NCI-H345 (cell line): ENCODE measurements at places on chromosomes 4 and X.

- DNase-seq: no peak
These were observed 89.8 kb downstream of the PDGFRA start for GRCh38 chr4:54318904-54319303.

- no peak for DNase-seq
These were observed 421.9 kb upstream of the TENM3 start for GRCh38 chr4:181821039-181822004.

DNA sequence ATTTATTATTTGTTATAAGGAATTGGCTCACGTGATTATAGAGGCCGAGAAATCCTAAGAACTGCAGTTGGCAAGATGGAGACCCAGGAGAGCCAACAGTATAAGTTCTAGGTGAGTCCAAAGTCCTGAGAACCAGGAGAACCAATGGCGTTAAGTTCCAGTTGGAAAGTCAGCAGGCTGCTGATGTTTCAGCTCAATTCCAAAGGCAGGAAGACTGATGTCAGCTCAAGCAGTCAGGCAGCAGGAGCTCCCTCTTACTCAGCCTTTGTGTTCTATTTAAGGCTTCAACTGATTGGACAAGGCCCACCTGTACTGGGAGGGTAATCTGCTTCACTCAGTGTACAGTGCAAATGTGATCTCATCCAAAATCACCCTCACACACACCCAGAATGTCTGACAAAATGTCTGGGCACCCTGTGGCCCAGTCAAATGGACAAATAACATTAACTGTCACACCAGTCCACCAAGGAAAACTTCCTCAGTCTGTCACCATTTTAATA is 30.8 kb upstream of the TBL1X start:
- DNase-seq: no peak

DNA sequence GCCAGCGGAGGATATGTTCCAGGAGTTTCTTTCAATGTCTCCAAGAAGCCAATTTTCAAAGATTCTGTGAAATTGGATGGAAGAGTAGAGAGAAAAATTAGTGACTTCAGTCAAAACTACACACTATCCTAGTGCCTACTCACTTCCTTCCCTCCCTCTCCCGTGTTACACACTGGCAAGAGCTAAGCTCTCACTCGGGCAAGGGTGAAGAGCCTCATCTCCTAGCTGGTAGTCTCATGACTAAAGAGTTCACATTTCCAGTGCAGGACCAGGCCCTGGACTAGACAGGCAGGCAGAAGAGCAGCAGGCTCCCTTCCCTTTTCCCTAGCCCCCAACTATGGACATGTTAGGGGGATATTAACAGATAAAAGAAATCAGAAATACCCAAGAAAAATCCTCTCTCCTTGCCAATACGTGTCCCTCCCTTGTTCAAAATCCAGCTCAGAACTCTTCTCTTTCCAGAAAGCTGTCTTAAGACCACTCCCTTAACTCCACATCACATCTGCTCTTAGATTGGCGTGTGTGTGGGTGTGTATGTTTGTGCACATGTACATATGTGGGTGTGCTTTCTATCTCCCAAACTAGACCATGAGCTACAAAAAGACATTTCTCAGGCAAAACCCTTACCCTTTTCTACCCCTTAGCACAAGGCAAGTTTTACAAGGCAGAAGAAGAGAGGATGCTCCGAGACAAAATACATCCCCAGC is 29.9 kb downstream of the ZDHHC9 start:
- no peak for DNase-seq

- DNase-seq: no peak
These were observed 31.8 kb upstream of the CWH43 start for GRCh38 chr4:48954314-48954713.

- no peak for DNase-seq
These were observed 83.7 kb upstream of the FAM9C start for GRCh38 chrX:13128104-13128503.

- DNase-seq: no peak
These were observed at the start of gene GABRE for GRCh38 chrX:151974336-151975227. GABRE (minus strand) TSS chrX:151974676; CDS start chrX:151974625, 51 bp downstream.

DNA sequence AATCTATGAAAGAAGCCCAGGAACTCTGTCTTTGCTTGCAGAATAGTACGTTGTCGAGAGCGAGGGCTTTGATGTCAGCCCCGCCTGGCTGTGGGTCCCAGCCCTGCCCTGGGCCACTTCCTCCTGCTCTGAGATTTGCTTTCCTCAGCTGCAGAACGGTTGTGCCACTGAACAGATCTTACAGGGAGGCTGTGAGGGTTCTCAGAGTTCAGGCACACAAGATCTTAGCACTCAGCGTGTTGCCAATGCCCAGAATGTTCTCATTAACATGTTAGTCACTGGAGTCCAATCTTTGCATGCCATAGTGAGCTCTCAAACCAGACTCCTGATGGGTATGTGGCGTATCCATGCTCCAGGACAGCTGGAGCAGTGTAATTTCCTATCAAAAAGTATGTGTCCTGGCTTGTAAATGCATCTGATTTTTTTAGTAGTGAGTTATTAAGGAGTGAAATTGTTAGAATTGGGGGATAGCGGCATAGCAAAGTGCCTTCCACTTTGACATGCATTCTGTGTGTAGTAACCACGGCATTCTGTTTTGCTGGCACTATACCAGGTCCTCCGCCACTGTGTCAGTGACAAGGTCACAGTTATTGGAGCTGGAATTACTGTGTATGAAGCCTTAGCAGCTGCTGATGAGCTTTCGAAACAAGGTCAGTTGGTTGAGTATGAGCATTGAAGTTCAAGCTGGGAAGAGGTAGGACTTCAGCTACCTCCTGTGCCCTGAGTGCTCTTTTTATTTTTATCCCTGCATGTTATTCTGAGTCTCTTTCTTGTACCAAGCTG is 31.6 kb downstream of the TKTL1 start:
- DNase-seq: no peak

DNA sequence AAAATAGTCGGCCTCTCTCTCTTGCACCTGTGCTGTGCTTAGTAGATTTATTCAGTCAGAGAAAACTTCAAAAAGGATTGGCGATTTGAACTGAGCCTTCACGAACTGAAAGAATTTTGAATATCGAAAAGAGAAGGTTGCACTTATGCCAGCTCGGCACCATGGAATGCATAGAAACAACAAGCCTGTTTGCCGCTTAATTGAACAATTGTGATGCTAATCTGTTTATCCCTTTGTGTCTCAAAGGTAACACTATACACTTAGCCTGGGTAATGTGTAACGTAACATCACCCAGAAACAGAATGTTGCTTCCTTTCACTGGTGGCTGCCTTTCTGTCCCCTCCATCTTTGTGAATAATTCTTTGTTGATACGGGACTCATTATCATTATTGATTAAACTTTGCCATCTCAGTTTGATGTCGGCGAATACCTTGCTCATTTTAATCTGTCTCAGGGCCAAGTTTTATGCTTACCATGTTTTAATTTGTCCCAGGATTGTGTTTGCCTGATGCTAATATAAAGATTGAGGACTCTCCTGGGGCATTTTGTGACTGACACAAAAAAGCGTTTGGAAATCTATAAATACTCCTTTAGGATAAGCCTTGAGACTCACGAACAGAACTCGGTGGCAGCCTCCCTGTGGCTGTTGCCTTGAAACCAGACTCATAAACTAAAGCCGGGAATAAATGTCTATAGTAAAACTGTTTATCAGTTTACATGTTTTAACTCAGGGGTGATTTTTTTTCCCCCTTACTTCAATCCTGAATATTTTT is 400.5 kb downstream of the RAPGEF2 start:
- DNase-seq: no peak

GRCh38 chr4:183285886-183286285 is 34.2 kb downstream of the CLDN22 start:
- DNase-seq: no peak

DNA sequence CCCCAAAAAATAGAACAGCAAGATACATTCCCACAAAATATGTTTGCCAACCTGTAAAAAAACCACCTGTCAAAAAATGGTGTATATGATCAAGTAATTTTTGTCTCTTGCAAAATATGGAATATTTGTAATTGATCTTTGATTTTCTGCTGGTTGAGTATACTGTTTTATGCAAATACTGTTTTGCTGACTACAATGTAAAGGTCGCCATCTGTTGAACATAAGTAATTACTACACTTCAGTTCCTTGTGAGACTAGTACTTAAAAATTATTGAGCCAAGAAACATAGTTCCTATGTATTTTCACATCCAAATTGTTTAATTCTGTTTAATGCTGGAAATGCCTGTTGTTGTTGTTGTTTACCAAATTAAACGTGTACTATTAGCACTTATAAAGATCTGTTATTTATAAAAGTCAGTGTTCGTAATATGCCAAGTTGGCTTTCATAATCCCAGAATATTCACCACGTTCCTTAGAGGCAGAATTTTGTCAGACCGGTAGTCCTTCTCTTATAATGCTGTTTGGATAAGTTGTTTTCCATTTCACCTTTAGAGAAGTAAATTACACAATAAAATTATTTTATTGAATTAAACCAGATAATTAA is 144.2 kb downstream of the PDLIM5 start:
- DNase-seq: peak; percentile 1

DNA sequence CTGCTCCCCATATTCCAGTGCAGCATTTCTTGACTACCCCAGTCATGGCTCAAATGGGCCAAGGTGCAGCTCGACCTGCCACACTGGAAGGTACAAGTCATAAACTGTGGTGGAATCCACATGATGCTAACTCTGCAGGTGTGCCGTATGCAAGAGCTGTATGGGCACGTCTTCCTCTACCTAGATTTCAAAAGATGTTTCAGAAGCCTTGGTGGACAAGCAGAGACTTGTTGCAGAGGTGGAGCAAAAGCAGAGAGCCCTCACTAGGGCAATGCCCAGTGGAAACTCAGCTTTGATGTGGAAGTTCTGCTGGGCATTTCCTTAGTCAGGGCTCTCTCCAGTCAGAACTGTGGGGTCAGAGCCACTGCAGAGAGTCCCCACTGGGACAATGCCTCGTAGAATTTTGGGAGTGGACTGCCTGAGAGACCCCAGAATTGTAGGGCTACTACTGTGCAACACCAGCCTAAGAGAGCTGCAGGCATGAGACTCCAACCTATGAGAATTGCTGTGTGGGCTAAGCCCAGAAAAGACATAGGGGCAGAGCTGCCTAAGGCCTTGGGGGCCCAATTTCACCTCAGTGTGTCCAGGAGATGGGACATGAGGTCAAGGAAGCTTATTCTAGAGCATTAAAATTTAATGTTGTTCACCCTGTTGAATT is 65.7 kb downstream of the BEX3 start:
- DNase-seq: no peak

DNA sequence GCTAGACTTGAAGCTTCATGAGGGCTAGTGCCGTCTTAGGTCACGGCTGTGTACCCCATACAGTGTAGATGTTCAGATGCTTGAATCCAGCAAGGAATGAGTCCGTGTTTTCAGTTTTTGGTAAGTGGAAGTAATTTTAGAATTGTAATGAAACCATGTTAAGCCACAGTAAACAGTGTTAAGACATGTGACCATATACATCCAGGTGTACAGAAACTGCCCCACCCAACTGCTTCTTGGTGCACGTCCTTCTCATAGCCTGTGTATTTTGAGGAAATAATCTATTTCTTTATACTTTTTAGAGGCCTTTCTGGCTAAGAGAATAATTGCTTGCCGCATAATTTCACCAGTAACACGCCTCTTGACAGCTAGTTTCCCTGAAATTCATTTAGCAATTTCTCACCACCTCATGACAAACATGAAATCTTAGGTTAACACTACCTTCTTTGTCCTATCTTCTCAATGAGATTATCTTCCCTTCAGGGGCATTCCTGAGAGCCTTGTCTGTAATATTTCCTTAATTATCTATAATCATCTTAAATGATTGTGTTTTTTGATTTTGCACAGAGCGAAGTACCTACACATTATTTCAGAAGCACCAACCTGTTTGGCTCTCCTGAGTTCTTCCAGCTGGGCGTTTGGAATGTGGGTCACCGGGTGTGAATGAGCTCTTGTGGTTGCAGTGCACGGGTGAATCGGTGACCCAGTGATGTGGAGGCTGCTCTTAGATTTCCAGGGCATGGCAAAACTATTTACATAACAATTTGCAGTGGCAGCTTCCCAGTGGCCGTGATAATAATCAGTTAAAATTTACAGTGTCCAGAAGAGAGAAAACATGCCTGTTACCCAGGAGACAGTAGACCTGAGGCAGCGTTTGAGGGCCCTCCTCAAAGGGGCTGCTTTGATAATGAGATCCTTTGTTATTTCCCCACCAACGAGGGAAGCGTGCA is 50.2 kb upstream of the TADA2B start:
- no peak for DNase-seq

GRCh38 chr4:1623400-1623799 is 60.7 kb downstream of the FAM53A start:
- no peak for DNase-seq

GRCh38 chrX:111411557-111411956 is 435 bp downstream of the DCX start:
- DNase-seq: no peak

DNA sequence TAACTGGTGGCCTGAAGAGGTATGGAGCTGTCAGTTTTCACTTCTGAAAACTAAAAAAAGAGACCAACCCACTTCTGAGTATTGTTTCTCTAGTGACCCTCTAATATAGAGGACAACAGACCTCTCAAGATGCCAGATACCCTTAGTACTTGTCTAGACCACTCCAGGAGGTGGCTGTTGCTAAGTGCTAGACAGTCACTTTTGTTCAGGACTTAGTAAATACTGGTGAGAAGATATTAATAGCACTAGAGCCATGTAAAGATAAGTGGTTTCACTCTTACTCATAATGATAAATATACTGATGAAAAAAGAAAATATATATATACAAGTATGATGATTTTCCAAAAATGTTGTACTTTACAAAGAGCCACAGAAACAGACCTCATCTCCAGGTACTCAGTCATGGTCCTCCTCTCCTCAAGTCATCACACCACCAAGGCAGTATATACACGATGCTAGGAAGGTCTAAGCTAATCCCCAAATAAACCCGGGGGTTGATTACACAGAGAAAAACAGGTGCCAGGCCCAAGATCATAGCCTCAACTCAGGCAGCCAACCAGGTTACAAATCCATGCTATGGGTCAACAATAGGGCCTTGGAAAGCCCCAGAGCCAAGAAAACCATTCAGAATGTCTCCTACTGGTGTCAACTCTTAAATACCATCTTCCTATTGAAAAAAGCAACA is 66.9 kb downstream of the ARHGEF9 start:
- DNase-seq: no peak

DNA sequence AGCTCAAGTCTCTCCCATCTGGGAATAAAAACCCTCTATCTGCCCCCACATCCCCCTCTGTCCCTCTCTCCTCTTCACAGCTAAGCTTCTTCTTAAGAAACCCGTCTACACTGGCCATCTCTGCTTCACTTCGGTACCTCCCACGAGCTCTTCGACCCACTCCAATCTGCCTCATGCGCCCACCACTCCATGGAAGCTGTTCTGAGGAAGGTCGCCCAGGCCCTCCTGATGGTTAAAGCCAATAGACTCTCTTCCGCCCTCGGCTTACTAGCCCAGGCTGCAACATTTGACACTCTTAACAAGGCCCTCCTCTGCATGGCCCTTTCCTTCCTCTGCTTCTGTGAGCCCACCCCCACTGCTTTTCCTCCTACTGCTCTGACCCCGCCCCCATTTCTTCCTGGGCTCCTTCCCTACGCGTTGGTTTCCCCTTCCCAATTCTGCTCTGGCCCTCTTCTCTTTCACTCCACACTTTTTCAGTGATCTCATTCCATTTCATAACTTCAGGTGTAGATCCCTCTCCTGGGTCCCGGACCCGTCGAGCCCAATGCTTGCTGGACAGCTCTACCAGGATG is 11.8 kb downstream of the IQSEC2 start:
- no peak for DNase-seq

GRCh38 chrX:153478746-153479145 is 8.4 kb upstream of the HAUS7 start:
- DNase-seq: no peak
